ENCODE measurements at places on chromosomes 2 and 18.

DNA sequence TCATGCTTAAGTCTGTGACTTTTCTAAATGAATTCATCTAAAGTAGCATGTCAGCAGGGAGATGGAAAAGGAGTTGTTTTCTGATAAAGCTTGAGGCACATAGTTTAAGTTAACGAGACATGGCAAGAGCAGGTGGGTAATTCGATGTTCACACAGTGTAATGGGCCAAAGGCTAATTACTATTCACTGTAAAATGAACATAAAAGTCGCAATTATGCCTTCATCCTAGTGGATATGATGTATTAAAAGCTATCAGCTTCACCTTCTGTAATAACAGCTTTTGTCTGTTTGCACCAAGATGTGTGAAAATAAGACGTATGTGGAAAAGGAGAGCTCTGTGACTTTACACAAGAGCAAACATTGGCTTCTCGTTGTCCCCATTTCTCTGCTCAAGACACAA is 94.2 kb upstream of the CDH20 start:
- DNase-seq, result no peak

DNA sequence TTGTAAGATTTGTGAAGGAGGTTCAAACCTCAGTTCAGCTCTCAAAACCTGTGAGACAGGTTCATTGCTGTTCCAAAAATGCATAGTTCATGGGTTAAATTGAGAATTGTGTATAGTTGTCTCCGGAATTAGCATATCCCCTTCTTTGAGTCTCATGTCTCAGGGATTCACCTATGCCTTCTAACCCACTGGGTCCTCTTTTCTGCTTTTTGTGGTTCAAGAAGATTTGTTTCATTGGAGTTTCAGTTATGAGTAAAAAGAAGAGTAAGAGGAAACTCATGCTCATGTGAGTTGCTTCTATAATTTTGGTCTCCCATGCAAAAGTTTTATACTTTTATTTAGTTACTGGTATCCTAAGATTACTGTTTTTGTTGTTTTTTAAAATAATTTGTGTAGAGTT is 1219.8 kb upstream of the ZEB2 start:
- DNase-seq, result no peak

DNA sequence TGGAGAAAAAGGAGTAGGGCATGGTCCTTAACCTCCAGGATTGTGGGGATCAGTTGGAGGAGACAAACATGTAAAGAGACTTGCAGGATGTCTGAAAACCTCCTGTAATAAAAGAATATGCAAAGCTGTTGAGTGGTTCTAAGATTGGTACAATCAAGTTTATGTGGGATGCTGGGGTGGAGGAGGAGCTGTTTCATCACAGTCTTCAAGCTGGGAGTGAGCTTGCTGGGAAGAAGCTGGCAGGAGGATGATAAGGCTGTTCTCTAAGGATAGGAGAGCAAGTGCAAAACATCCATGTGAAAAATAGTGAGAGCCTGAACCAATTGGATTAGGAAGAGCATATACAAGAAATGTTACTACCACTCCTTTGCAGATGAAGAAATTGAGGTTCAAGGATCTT is 161.9 kb upstream of the CRIM1 start:
- DNase-seq, result no peak

GRCh38 chr18:23851470-23852002 is 162.3 kb downstream of the LAMA3 start:
- no peak for DNase-seq

DNA sequence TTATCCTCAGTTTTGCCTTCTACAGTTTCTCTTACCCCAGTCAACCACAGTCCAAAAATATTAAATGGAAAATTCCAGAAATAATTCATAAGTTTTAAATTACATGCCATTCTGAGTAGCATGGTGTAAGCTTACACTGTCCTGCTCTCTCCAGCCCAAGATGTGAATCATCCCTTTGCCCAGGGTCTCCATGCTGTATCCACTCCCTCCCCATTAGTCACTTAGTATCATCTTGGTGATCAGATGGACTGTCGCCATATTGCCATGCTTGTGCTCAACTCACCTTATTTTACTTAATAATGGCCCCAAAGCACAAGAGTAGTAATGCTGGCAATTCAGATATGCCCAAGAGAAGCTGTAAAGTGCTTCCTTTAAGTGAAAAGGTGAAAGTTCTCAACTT is 18.5 kb upstream of the CCNT2 start:
- no peak for DNase-seq

DNA sequence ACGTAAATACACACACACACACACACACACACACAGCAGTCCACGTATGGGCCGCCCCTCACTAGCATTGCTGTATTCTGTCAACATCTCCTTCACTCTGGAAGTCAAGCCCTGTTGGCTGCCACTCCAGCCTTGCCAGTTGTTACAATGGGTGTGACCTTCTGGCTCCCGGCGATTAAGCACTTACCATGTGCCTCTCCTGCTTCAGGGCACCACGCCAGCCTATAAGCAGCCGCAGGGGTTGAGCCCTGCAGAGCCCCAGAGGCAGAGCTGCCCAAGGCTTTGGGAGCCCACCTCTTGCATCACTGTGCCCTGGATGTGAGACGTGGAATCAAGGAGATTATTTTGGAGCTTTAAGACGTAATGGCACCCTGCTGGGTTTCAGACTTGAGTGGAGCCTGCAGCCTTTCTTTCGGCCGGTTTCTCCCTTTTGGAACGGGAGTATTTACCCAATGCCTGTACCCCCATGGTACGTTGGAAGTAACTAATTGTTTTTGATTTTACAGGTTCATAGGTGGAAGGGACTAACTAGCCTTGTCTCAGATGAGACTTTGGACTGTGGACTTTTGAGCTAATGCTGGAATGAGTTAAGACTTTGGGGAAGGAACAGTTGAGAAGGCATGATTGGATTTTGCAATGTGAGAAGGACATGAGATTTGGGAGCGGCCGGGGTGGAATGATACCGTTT is 54.5 kb upstream of the ROCK2 start:
- no peak for DNase-seq

DNA sequence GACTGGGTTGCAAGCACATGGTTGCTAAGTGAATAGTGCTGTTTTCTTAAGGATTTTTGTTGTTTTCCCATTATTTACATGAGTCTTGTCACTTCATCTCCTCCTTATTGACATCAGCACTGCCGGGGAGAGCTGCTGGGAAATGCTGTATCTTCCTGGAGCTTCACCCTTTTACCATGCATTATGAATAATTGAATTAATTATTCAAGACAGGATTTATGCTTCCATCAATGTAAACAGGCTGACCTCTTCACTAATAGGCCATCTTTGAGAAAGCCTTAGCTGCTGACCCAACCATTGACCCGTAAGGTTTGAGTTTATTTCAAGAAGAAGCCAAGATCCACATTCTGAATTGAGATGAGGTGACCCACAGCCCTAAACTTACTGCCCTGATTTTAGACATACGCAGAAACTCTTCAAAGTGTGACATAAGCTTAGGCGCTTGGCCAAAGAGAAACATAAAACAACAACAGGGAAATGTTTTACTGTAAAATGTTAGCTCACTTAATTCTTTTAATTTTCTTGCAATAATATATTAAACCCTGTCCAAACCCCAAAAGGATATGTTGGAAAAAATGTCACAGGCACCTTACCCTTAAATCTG is 365.5 kb upstream of the SYT4 start:
- no peak for DNase-seq

- DNase-seq, result no peak
These were observed 9.4 kb downstream of the COL3A1 start for GRCh38 chr2:188983427-188984064.

- no peak for DNase-seq
These were observed 23.3 kb upstream of the RMC1 start for GRCh38 chr18:23479829-23480505.

DNA sequence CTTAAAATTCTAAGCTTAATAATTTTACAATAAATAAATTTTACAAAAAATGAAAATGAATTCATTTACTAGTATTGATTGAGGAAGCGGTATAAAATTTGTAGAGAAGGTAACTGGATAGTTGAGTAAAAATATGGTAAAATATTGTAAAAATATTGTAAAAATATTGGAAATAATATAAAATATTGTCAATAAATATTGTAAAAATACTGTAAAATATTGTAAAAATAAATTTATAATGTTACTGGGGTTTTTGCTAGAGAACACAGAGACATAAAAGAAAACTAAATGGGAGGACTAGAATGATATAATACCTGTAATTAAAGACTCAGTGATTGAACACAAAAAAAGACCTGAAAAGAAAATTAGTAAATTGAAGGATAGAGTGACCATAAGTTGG is 546.3 kb upstream of the NETO1 start:
- DNase-seq, result no peak

DNA sequence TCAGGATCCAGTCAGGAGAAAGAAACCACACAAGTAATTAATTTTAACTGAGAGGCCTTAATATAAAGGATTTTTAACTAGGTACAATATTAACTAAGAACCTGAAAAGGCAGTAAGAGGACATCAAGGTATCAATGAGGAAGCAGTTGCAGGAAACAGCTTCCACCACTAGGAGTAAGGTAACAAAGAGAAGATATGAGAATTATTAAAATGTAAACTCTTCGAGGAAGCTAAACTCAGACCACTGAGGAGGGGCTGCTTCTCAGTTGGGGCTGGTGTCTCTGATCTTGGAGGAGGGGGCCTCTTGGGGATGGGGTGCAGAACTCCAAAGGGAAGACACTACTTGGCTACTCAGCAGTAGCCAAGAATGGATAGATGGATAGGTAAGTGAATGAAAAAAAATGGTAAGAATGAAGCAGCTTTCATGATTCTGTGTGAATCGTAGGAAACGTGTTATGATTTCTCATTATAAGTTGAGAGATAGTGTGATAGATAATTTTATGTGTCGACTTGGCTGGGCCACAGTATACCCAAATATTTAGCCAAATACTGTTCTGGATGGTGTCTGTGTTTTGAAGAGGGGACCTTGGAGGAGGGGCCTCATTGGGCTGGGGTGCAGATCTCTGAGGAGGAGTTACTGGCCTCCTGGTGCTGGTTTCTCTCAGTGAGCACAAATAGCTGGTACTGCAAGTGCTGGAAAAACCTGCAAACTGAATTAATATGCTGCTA is 547.7 kb upstream of the LRRTM1 start:
- no peak for DNase-seq

DNA sequence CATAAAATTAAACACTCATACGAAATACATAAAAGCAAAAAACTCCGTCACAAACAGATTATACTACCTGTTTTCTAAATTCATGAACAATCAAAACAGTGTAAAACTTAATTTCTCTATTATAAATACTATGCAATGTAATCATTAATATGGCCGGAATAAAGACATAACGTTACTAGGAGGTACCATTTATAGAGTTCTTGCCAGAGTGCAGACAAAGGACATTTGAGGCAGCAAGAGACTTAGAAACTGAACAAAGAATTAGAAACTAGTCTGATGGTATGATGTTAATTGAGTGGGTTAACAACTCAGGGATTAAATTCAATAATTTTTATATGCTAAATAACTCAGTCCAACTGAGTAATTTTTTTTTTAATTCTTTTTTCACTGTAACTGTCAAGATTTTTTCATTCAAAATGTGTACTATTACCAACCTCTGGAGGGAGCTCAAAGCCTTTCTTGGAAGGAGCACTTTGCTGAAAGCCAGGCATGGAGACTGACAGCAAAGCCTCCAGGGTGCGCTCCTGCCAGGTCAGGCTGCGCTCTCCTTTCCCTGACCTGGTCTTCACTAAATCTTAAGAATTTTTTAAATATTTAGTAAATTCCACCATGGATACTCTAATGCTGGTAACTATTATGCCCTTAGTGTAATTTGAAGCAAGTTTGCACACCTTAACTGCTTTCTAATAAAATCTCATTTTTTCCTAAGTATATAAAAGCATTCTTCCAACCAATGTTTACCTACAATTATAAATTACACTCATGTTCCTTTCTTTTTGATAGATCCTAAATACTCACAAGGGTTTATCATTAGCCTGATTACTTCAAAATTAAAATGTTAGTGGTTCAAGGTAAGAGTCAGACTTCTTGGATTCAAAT is 34.1 kb downstream of the WDR35 start:
- DNase-seq, result peak; percentile 36

- no peak for DNase-seq
These were observed 69.2 kb downstream of the NRXN1 start for GRCh38 chr2:50962731-50963130.

Measured in HuH-7.5 (cell line).